ENCODE measurements at places on chromosomes 1 and 21. TPM values are rescaled to one million over a fixed set of nuclear protein-coding genes. Genes with fewer than 3 reads are reported as not detected.

GRCh38 chr1:19366599-19367536 is 54.7 kb downstream of the SLC66A1 start:
- DNase-seq, result no peak

DNA sequence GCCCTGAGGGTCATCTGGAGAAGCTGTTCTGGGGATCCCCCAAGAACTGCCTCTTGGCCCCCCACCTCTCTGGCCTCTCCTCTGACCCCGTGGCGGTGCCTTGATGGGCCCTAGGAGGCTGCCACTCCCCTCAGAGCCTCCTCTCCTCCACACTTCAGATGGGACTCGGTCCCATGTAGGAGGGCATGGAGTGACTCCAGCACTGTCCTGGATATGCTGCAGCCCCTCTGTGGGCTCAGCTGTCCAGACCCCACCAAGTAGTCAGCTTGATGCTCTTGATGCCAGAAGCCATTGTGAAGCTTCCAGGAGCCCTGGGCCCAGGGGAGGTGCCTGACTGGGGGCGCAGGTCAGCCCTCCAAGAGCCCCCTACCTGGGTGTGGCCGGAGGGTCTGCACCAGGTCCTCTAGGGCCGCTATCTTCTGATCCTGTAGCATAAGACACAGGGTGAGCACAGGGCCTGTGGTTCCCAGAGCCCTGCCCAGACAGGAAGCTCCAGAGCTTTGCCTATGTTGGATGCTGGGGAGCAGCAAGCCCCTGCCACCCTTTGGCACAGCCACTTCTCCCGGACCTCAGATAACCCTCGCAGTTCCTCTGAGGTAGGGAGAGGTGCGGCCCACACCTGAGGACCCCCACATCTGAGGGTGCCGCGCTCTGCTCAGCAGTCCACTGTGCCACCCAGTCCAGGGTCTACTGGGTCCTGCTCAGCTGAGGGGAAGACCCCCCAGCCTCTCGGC is 9.2 kb downstream of the UBXN11 start:
- DNase-seq, result no peak

DNA sequence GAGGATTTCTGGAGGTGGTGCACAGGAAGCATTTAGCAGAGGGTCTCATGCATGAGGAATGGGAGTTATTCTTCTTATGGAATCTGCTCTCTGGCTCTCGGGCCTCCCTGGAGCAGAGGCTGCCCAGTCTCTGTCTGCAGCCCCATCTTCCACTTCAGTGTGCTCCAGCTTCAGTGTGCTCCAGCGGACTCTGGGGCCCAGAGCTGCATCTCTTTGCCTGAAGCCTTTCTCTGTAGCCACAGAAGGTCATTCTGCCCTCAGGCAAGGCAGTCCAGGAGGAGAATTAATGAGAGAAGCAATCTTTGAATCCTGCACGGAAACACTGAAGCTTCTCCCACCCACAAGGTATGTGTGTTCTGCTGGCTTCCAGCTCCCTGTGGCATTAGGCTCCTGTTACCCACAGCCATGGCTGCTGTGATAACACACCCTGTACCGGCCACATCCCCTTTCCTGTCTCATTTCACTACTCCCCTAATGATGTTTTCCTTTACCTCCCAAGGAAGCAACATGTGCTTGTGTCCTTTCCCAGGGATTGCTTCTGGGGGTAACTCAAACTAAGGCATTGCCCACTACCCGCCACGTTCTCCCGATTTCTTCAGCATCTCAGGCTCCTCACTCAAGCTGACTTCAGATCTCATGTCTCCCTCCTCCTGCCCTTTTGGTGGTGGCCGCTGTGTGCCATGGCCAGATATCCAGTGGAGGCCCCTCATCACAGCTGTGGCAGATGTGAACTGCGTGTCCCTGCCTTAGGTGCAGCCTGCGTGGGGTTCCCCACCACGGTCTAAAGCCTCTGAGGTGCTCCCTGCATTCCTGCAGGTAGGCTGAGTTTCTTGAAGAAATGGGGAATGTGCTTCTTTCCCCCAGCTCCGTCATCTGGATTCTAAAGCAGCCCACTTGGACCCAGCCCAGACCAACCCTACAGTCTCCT is 181.2 kb upstream of the GALNT2 start:
- DNase-seq, result no peak

Gene CFAP107
- not detected for total RNA-seq

Gene OLIG2
- total RNA-seq, result not detected

Gene KIF2C
- total RNA-seq, result 95.3 TPM

Gene GSTM3
- 16.3 TPM for total RNA-seq

GRCh38 chr21:33572350-33572749 is 16.1 kb downstream of the DONSON start:
- no peak for DNase-seq

- peak; percentile 50 for DNase-seq
These were observed 2.1 kb downstream of the BCAR3 start for GRCh38 chr1:93679546-93679945.

DNA sequence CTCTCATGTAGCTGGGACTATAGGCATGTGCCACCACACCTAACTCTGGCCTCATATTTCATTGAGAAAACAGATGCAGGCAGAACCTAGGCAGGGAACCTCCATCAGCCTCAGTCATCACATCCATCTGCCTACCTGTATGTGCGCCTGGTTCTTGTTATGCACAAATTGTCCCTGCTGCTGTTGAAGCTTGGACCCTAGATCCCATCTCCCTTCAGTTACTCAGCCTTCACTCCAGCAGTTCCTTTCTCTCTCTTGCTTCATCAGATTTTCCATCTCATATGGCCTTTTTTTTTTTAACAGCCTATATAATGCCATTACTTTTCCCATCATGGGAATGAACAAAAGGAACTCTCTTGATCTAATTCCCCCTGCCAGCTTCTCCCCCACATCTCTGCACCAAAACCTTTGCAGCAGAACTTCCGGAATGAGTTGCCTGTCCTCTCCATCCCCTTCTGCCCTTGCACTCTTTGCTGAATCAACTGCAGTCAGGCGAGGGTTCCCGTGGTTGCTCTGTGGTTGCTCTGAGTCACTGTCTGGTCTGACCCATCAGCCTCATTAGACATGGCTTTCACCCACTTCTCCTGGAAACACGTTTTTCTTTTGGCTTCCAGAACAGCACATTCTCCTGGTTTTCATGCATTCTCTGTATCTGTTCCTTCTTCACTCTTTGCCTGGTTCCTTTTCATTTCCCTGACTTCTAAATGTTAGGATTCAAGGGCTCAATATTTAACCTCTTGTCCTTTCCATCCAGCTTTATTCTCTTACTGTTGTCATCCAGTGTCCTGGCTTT is 41.5 kb downstream of the UBE4B start:
- DNase-seq, result peak; percentile 94

Measured in LHCN-M2 (cell line).